ENCODE measurements at places on chromosomes 5 and 9.

GRCh38 chr5:32233696-32234447 lies 59.8 kb upstream of the GOLPH3 start:
- DNase-seq = no peak

- peak; percentile 63 for DNase-seq
These were observed 7.1 kb downstream of the LRRC26 start for GRCh38 chr9:137162505-137163364.

GRCh38 chr5:181212934-181213333 lies 7.9 kb upstream of the TRIM7 start:
- DNase-seq = no peak

DNA sequence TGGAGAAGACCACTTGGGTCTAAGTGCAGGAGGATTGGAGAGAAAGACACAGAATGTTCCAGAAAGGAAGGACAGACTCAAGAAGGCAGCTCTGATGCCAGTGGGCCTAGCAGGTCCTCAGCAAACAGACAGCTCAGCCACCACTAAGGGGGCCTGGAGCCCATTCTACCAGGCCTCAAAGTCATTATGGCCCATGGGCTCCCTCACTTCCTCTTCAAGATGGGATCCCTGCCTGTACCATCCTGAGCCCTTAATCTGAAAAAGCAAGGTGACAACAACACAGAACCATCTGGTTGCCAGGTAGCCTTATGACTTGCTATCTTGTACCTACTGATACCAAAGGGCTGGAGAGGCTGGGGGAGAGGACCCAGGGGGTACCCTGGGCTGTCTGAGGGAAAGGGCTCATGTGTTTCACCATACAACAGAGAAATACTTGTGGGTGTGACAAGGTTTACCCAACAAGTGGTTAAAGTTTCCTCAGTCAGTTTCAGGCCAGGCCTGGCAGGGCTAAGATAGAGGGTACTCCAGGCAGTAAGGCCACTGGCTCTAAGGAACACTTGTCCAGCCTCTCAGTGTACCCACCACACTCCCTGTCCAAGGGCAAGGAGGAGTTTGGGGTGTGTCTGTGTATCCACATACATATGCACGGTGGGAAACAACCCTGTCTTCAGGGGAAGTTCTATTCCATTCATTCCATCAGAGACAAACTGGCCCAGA lies 30.7 kb downstream of the TCF7 start:
- DNase-seq = no peak

GRCh38 chr9:111360881-111361280 lies 30.9 kb upstream of the OR2K2 start:
- DNase-seq = no peak

DNA sequence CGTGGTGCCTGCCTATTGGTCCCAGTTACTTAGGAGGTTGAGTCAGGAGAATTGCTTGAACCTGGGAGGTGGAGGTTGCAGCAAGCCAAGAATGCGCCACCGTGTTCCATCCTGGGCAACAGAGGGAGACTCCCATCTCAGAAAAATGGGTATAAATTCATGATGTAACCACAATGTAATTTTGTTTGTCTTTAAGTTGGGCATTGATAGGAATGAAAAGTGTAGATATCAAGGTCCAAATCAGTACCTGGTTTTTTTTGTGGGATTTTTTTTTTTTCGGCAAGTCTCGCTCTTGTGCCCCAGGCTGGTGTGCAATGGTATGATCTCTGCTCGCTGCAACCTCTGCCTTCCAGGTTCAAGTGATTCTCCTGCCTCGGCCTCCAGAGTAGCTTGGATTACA lies 7.4 kb downstream of the NPM1 start:
- no peak for DNase-seq

DNA sequence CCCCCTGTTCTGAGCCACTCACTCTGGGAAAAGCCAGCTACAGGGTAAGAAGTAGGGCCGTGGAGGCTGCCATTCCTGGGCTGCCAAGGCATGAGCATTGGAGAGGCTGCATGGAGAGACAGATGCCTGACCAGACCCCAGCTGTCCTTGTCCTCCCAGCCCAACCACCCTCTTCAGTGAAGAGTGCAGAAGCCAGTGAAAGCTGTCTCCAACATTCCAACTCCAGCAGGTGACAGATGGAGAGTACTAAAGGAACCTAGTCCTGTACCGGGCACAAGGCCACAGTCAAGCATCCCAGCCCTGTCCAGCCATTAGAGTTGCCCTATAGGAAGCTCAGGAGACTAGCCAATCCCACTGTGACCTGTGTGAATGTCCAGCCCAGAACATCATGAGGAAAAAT lies 165.1 kb downstream of the DIRAS2 start:
- no peak for DNase-seq

- DNase-seq = no peak
These were observed 2.1 kb upstream of the MARCHF6 start for GRCh38 chr5:10351199-10351905.

GRCh38 chr5:151153300-151153699 lies 4.3 kb downstream of the ANXA6 start:
- no peak for DNase-seq

GRCh38 chr9:83385317-83385716 lies 152.9 kb downstream of the FRMD3 start:
- no peak for DNase-seq

DNA sequence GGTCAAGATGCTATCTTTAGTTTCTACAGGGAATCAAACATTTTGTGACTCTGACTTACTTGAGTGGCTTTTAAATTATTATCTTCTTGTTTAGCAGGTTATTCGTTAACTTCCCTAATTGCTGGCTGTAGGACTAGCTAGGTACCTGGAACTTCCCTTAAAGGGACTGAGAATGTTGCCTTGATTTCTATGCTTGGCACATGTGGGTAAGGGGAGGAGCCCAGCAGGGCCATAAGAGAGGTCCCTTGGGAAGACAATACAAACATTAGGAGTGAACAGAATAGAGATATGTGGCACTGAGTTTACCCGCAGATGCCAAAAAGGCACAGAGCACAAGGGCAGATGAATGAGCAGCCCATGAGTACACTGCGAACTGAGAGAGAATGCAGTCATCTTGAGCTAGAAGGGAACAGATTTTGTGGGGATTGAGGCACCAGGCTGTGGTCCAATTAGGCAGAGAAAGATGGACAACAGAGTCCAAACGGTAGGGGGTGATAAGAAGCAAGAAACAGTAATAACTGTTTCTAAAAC lies 9.8 kb downstream of the CKMT2 start:
- no peak for DNase-seq

DNA sequence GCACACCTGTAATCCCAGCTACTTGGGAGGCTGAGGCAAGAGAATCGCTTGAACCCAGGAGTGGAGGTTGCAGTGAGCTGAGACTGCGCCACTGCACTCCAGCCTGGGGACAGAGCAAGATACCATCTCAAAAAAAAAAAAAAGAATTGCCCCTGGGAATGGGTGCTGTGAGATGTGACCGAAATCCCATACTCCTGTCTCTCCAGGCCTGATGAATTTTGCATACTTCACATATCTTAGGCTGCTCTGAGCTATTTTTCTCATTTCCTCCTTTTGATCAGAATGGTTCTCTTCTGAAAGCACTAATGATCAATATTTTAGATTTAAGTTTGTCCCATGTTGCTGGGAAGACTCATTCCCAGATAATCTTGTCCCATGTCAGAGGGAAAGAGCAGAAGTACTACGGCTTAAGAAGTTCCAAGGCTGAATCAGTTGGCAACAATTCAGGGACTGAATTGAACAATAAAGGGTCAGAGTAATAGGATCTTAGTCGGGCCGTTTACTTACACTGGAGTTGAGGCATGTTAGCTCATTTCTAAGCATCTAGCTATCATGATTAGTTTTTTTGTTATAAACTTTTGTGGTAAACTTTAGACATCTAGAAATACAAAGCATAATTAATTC lies 44.2 kb upstream of the TENT2 start:
- DNase-seq = no peak

DNA sequence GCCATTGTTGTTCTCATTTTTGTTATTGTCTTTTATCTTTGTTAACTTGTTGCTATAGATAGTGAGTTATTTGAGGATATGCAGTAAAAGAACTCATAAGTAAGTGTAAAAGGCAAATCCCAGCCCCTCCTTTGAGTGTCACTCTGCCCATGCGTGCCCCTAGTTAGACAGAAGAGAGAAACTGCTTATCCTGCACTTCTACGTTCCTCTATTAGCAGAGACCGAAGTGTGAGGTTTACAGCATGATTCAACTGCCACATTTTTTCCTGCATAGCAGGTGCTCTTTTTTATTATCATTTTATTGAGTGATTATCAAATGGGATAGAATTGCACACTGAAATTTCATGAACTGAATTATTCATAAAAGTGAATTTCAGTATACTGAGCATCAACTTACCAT lies 12.0 kb upstream of the DNAH5 start:
- DNase-seq = no peak

GRCh38 chr5:10555277-10555684 lies 8.6 kb upstream of the ANKRD33B start:
- no peak for DNase-seq

DNA sequence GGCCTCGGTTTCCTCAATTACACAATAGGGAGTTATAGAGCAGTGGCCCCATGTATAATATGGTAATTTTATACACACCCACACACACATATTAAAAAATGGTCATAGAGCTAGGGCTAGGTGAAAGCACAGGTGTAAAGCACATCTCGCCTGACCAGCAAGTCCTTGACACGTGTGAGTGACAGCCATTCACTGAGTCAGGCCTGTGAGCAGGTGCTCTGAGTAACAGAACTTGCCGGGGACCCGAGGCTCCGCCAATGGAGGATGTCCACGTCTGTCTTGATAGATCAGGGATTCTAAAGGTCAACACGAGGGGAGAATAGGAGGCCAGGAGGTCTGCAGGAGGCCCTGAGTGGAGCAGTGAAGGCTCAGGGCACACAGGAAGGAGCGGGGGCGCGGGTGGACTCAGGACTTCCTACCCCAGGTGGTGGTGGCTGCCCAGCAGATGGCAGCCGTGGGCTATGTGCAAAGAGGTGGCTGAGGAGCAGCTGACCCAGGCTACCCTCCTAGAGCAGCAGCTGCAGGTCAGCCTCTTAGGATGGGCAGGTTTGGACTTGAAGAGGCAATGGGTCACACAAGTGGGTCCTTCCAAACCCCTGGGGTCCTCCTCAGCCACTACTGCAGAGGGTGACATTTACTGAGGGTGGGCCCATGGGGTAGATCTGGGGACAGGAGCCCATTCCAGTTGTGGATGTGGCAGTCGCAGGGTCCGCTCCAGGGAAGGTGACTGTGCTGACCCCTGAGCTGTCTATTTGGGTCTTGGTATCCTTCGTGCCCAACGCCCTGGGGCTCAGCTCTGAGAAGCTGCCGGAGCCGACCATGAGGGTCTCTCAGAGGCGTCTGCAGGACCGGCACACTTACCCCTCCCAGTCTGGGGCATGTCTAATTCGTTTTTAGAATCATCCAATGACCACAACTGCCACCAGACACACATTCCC lies 45.9 kb downstream of the PRRT1B start:
- DNase-seq = peak; percentile 85

DNA sequence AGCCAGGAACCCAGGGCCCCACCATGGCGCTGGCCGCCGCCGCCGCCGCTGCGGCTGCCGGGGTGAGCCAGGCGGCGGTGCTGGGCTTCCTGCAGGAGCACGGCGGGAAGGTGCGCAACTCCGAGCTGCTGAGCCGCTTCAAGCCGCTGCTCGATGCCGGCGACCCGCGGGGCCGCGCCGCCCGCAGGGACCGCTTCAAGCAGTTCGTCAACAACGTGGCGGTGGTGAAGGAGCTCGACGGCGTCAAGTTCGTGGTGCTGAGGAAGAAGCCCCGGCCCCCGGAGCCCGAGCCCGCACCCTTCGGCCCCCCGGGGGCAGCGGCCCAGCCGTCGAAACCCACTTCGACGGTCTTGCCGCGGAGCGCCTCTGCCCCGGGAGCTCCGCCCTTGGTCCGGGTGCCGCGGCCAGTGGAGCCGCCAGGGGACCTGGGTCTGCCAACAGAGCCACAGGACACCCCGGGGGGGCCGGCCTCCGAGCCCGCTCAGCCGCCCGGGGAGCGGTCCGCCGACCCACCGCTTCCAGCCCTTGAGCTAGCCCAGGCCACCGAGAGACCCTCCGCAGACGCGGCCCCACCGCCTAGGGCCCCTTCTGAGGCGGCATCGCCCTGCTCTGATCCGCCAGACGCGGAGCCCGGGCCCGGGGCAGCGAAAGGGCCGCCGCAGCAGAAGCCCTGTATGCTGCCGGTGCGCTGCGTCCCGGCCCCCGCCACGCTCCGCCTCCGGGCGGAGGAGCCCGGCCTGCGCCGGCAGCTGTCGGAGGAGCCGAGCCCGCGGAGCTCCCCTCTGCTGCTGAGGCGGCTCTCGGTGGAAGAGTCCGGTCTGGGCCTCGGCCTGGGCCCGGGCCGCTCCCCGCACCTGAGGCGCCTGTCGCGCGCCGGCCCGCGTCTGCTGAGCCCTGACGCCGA lies 749 bp downstream of the SOWAHA start:
- DNase-seq = peak; percentile 48

DNA sequence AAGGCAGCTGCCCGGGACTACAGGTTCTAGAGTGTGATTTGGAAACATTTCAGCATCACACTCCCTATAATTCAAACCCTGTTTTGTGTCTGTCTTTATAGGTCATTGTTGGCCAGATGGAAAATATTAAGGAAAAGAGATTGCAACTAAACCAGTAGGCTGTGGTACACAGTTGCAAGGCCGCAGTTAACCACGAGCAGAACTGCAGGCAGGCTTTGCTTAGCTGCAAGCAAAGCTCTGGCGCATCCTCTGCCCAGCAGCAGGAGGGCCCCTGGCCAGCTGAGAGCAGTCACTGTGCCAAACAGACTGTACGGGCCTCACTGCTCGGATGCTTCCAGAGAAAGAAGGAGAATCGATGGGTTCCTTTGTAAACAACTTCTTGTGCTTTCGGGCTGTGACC lies 204.5 kb downstream of the DENND1A start:
- no peak for DNase-seq

DNA sequence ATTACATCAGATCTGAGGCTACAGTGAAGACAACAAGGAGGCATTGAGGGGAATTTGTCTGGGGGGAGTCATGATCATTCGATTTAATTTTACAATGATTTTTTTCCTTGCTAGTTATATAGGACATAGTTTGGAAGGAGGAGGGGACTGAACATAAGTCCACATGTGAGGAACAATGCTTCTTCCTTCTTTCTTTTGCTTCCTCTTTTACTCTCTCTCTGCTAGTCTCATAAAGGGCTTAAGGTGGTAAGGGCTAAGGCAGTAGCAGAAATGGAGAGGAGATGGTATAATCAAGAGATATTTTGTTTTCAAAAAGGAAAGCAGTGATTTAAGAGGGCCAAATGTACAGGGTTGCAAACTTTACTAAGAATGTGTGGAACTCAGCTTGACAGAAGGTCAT lies 64.3 kb downstream of the GRIN3A start:
- DNase-seq = no peak

DNA sequence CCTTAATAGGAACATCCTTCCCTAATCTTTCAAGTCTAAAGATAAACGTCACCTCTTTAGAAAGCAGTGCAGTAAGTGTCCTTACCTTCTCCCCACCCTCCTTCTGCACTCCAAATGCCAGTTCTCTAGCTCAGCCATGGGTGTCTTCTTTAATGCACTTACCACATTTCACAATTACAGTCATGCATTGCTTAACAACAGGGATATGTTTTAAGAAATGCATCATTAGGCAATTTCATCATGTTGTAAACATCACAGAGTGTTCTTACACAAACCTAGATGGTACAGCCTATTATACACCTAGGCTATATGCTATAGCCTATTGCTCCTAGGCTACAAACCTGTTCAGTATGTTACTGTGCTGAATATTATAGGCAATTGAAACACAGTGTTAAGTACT lies 91.2 kb downstream of the RFX3 start:
- no peak for DNase-seq

- no peak for DNase-seq
These were observed 981.5 kb downstream of the PTPRD start for GRCh38 chr9:9631284-9631683.
